ENCODE measurements at places on chromosomes 7 and 10. TPM values are rescaled to one million over a fixed set of nuclear protein-coding genes. Genes with fewer than 3 reads are reported as not detected.

The SLC18A3 gene
- not detected for polyA plus RNA-seq

The FOXP2 gene
- 51.3 TPM for polyA plus RNA-seq

The CPA4 gene
- 8.9 TPM for polyA plus RNA-seq

The NUP205 gene
- polyA plus RNA-seq, result 32.3 TPM

The RNF133 gene
- polyA plus RNA-seq, result not detected

The KCNMA1 gene
- 62.4 TPM for polyA plus RNA-seq

All from neural cell (in vitro differentiated cells).